T-helper 2 cell treated with Interferon-gamma antibody and Interleukin-4, amounts not matched to agents 5 μg/mL and 100 μg/mL, for 36 hours (primary cell): ENCODE measurements at places on chromosomes 2 and 18.

- no peaks in the 10 kb centered on the region for H3K4me1 ChIP-seq
- DNase-seq: no peak
- H3K4me3 ChIP-seq: no peak overlapping the region
- no peak overlapping the region for H3K27ac ChIP-seq
- H3K36me3 ChIP-seq: no peaks in the 10 kb centered on the region
These were observed 82.3 kb downstream of the TMEM185B start for GRCh38 chr2:120140866-120141265.

DNA sequence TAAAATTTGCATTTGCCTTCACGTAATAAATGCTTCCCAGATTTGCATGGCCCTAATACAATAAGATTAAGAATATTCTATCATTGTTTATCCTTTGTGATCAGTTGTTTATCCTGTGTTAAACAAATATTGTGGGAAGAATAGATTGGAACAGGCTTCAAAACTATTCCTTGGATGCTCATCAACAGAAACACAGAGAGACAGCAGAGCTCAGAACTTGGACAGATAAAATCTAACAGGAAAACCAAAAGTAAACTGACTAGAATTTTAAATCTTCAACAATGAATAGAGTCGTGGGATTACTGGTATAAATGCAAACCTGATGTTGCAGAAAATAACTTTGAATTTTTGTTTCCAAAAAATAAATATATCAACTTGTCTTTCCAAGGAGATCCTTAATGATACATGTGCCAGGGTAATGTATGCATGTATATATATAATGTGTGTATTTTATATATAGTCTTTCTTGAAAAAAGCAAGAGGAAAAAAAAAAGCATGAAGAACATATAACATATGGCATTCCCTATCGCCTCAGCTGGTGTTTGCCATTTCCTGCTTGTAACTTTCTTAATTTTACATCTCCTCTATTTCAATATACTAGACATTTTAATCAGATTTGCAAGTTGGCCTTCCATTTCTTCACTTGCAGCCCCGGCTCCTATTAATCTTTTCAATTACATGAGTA is 59.9 kb upstream of the TANK start:
- peaks cover 40% of the 10 kb centered on the region for H3K4me1 ChIP-seq
- no peaks in the 10 kb centered on the region for H3K27me3 ChIP-seq
- peaks cover 1% of the 10 kb centered on the region for H3K36me3 ChIP-seq
- no peak for DNase-seq
- H3K4me3 ChIP-seq: no peak overlapping the region
- no peak overlapping the region for H3K27ac ChIP-seq

GRCh38 chr18:48990481-48991318 is 39.9 kb upstream of the SMAD7 start:
- H3K4me1 ChIP-seq: peaks cover 3% of the 10 kb centered on the region
- no peak overlapping the region for H3K27ac ChIP-seq
- no peaks in the 10 kb centered on the region for H3K36me3 ChIP-seq
- no peak for DNase-seq
- H3K4me3 ChIP-seq: no peak overlapping the region

DNA sequence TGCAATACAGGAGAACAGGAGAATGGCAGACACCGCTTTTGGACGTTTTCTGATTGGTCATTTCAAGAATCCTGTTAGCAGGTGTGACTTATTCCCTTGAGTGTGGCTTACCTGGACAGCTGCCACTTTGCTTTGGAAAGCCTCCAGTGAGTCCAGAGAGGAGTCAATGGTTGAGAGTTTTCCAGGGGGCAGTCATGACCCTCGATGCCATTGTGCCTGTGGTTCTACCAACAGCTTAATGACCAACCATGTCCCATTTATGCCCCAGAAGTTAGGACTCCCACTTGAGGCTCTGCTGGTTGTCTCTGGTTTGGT is 12.4 kb downstream of the IGFBP2 start:
- no peak for DNase-seq
- H3K27me3 ChIP-seq: no peaks in the 10 kb centered on the region
- peaks cover 10% of the 10 kb centered on the region for H3K36me3 ChIP-seq
- H3K4me3 ChIP-seq: no peak overlapping the region
- H3K4me1 ChIP-seq: peaks cover 7% of the 10 kb centered on the region
- H3K27ac ChIP-seq: no peak overlapping the region

DNA sequence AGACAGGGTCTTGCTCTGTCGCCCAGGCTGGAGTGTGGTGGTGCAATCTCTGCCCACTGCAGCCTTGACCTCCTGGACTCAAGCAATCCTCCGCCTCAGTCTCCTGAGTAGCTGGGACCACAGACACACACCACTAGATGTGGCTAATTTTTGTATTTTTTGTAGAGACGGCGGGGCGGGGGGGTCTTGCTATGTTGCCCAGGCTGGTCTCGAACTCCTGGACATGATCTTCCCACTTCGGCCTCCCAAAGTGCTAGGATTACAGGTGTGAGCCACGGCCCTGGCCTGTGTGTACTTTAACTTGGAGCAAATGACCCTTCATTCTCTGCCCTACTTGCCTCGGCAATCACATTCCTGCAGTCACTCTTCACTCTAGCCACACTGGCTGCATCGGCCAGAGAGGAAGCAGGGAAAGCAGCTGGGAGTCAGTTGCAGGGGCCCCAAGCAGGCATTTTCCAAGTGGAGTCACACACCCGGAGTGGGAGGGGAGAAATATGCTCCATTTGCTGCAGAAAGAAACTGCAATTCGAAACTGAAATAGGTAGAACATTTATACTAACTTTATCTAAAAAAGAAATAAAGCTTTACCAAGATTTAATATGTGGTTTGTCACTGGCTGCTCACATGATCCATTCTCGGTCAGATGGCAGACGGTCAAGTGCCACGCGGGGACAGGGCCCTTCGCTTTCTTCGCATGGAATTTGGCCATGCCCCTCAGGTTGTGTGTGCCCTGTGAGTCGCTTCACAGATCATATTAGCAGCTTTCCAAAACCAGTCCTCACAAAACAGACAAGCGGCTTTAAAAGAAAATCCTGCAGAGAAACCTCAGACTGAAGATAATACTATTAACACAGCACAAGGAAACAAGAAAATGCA is 37.1 kb downstream of the FAM161A start:
- H3K27me3 ChIP-seq: peaks cover 8% of the 10 kb centered on the region

DNA sequence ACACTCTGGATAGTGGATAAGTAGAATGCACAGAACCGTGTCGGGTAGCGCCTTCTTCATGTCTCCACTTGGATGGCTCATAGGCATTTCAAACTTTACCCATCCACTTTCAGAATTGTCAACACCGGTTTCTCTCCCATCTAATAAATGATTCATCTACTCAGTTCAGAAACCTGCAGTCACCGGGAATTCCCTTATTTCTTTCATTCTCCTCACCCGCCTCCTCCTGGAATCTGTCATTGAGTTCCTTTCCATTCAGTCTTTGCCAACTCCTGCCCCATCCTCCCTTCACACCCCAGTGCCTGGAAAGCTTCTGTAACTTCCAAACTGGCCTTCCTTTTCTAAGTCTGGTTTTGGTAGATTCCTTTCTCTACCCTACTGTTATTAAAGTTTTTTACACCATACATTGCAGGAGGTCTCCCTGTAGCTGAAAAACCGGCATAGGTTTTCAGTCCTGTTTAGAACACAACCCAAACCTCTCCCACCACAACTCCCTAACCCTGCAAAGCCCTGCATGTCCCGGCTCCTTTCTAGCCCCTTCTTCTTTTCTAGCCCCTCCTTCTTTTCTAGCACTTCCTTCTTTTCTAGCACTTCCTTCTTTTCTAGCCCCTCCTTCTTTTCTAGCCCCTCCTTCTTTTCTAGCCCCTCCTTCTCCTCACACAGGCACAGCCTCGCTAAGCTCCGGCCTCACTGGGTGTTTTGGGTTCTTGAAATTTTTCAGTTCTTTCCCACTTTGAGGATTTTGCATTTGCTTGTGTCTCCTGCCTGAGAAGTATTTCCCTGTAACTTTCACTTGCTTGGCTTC is 133.9 kb upstream of the KLHL14 start:
- H3K4me3 ChIP-seq: no peak overlapping the region
- no peak for DNase-seq
- no peak overlapping the region for H3K27ac ChIP-seq
- H3K36me3 ChIP-seq: no peaks in the 10 kb centered on the region

GRCh38 chr2:203728321-203728720 is 21.9 kb downstream of the CD28 start:
- H3K27me3 ChIP-seq: no peaks in the 10 kb centered on the region
- peaks cover 80% of the 10 kb centered on the region for H3K36me3 ChIP-seq
- peak overlapping the region; percentile 24 for H3K27ac ChIP-seq
- H3K4me1 ChIP-seq: peaks cover 70% of the 10 kb centered on the region
- no peak overlapping the region for H3K4me3 ChIP-seq

GRCh38 chr18:69916412-69916811 is 31.3 kb downstream of the CD226 start:
- no peak overlapping the region for H3K27ac ChIP-seq
- DNase-seq: no peak
- H3K27me3 ChIP-seq: no peaks in the 10 kb centered on the region
- peaks cover 52% of the 10 kb centered on the region for H3K36me3 ChIP-seq

GRCh38 chr2:3535794-3536681 is 16.7 kb upstream of the ADI1 start:
- DNase-seq: no peak
- peak overlapping the region; percentile 72 for H3K27ac ChIP-seq
- no peaks in the 10 kb centered on the region for H3K27me3 ChIP-seq
- H3K4me1 ChIP-seq: peaks cover 3% of the 10 kb centered on the region

GRCh38 chr18:69102959-69103358 is 297.7 kb upstream of the DOK6 start:
- H3K4me3 ChIP-seq: no peak overlapping the region
- H3K27ac ChIP-seq: no peak overlapping the region
- no peaks in the 10 kb centered on the region for H3K4me1 ChIP-seq

GRCh38 chr2:85250045-85250444 is 77.7 kb downstream of the TGOLN2 start:
- no peak for DNase-seq
- no peaks in the 10 kb centered on the region for H3K4me1 ChIP-seq
- H3K36me3 ChIP-seq: no peaks in the 10 kb centered on the region
- peaks cover 4% of the 10 kb centered on the region for H3K27me3 ChIP-seq
- H3K4me3 ChIP-seq: no peak overlapping the region

DNA sequence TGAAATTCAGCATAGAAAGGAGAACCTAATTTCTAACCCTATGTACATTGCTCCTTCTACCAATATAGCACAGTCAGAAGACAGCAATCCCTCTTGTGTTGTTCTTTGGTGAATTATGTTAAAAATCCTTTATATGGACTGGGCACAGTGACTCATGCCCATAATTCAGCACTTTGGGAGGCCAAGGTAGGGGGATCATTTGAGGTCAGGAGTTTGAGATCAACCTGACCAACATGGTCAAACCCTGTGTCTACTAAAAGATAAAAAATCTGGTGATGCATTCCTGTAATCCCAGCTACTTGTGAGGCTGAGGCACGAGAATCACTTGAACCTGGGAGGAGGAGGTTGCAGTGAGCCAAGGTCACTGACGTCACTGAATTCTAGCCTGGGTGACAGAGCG is 195.6 kb downstream of the TMX3 start:
- H3K27me3 ChIP-seq: no peaks in the 10 kb centered on the region
- H3K4me3 ChIP-seq: no peak overlapping the region
- H3K27ac ChIP-seq: no peak overlapping the region
- no peaks in the 10 kb centered on the region for H3K4me1 ChIP-seq

DNA sequence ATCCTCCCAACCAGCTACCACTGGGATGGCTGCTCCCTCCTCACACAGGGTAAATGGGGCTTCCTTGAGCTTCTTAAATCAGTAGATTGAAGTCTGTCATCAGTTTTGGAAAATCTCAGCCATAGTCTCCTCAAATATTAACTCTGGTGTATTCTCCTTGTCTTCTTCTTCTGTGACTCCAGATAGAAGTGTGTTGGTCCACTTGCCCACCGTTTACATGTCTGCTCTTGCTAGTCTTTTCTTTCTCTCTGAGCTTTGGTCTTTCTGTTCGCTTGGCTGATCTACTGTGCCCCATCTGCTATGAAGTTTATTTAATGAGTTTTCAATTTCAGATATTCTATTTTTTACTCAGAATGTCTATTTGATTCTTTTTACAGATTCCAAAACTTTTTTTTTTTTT is 281.7 kb upstream of the HDAC4 start:
- peaks cover 22% of the 10 kb centered on the region for H3K27me3 ChIP-seq
- DNase-seq: no peak
- H3K36me3 ChIP-seq: no peaks in the 10 kb centered on the region
- no peak overlapping the region for H3K27ac ChIP-seq
- no peaks in the 10 kb centered on the region for H3K4me1 ChIP-seq

- peaks cover 13% of the 10 kb centered on the region for H3K4me1 ChIP-seq
- peaks cover 8% of the 10 kb centered on the region for H3K27me3 ChIP-seq
- peaks cover 2% of the 10 kb centered on the region for H3K36me3 ChIP-seq
These were observed 97.7 kb downstream of the CDC42EP3 start for GRCh38 chr2:37573451-37574388.

DNA sequence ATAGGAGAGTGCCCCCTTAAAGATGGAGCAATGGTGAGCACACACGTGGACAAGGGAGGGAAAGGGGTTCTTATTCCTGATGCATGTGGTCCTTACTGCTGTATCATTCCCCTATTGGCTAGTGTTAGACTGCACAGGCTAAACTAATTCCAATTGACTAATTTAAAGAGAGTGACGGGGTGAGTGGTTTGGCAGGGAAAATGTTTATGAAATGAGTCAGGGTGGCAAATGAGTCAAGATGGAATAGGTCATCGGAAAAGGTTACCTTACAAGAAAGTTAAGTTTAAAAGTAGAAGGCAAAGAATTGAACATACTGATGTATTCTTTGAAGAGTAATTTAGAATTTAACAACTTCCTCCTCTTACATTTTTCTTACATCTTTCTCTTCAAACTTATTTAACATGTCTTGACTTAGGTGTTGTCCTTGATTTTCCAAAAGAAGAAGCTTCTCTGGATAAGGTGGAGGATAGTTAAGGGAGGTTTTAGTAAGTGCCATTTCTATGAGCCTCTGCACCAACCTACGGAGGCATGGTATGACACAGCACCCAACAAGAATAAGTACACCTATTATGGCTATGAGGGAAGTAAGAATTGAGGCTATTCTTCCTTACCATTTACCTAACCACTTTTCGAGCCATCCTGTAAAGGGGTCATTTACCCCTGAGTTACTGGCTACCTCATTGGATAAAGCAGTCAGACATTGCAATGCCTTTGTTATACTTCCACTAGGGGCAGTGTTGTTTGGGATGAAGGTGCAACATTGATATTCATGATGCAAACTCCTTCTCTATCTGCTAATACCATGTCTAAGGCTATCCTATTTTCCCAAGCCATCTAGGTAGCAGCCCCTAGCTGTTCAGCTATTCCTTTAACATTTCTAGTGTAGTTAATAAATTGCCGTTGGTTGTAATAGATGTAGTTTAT is 1345.8 kb upstream of the LRRTM1 start:
- H3K4me3 ChIP-seq: no peak overlapping the region
- no peak overlapping the region for H3K27ac ChIP-seq
- H3K36me3 ChIP-seq: no peaks in the 10 kb centered on the region
- DNase-seq: no peak
